Hematopoietic multipotent progenitor cell treated with erythropoietin and hydrocortisone succinate and interleukin-3 and kit ligand, for 4 days (in vitro differentiated cells): ENCODE measurements at places on chromosomes 5 and 9.

DNA sequence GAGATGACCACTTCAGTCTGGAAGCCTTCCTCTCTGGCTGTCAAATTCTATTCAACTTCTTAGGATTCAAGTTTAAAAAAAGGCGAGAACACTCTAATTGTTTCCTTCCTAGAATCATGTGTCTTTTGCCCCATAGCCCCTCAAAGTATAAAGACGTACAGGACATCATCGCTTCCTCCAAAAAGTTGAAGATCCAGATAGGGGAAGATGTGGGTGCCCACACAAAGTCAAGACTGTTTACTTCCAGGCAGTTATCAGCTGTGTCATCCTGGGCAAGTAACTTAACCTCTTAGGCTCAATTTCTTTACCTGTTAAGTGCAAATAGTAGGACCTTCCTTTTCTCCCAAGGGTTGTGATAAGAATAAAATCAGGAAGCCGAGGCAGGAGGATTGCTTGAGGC, 40.1 kb downstream of the PPARGC1B start:
- DNase-seq: peak; percentile 33

- DNase-seq: no peak
These were observed 405.9 kb upstream of the DAP start for GRCh38 chr5:11166923-11167322.

- DNase-seq: no peak
These were observed 33.8 kb upstream of the ORM1 start for GRCh38 chr9:114289106-114289505.

DNA sequence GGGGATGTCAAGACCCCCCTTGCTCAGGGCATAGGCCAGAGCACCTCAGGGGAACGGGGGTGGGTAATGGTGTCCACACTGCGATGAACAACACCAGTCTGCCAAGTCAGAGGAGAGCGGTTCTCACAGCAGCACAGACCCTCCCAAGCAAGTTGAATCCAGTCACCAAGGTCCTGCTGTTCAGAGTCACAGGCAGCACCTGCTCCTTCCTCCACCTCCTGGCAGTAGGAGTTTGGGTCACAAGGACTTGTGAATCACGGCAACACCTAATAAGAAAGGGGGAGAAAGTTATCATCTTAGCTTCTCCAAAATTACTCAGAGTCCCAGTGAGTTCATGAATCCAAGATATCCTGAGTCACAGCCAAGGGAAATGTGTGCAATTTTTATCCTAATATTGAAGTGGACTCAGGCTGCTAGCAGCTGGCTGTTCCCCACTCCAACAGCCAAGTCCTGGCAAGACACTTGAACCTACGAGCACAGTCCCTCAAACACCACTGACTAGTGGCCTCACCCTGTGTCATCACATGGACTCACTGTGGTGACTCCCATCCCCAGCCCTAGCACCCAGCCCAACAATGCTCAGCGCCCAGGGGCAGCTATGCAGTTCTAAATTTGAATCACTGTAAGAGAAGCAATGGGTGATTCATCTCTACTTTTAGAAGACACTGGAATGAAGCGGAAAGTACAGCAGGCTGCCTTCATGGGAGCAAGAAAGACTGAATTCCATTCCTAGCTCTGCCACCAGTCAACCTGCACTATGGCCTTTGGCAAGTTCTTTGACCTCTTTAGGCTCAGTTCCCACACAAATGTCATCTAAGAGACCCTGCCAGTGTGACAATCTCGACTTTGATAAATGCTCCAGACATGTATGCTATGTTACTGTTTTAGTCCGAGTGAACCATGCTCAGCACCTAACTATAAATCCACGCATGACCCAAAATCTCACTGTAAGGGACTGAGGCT, 113.7 kb downstream of the KLHL3 start:
- DNase-seq: no peak

DNA sequence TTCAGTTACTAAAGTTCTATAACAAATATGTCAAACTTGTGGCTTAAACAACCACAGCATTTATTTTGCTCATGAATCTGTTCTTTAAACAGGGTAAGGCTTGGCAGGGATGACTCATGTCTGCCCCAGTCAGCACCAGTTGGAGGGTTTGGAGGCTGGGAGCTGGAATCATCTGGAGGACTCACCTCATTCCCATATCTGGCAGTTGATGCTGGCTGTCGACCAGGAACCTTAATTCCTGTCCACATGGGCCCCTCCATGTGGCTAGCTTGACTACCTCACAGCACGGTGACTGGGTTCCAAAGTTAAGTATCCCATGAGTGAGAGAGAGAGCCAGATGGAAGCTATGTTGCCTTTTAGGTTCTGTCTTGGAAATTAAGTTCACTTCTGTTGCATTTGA, 13.8 kb upstream of the CCL28 start:
- DNase-seq: no peak

DNA sequence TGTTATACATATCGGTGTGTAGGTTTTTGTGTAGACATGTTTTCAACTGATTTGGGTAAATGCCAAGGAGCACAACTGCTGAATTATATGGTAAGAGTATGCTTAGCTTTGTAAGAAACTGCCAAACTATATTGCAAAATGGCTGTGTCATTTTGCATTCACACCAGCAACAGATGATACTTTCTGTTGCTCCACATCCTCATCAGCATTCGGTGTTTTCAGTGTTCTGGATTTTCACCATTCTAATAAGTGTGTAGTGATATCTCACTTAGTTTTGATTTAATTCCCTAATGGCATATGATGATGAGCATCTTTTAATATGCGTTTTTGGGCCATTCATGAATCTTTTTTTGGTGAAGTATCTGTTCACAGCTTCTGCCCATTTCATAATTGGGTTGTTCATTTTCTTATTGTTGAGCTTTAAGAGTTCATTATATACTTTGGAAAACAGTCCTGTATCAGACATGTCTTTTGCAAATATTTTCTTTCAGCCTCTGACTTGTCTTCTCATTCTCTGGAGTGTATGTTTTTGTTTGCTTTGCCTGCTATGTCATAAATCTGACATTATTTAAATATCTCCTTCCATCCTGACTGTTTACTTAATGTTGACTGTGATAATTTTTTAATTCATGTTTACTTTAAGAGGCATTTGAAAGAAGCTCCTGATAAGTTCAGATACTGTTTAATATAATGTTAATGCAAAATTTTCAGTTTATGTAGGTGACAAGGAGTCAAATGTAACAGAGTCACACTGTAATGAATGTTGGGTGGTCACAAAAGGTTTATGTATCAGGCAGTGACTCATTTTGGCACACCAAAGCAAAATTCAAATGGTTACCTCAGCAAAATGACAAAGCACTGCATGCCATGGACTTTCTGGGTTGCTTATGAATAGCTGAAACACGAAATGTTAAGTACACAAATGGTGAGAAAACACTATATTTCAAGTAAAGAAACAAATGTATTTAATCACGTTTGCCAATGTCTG, 181.1 kb upstream of the DAB2 start:
- DNase-seq: no peak

- DNase-seq: no peak
These were observed 244.4 kb downstream of the FSTL4 start for GRCh38 chr5:133367984-133368383.

DNA sequence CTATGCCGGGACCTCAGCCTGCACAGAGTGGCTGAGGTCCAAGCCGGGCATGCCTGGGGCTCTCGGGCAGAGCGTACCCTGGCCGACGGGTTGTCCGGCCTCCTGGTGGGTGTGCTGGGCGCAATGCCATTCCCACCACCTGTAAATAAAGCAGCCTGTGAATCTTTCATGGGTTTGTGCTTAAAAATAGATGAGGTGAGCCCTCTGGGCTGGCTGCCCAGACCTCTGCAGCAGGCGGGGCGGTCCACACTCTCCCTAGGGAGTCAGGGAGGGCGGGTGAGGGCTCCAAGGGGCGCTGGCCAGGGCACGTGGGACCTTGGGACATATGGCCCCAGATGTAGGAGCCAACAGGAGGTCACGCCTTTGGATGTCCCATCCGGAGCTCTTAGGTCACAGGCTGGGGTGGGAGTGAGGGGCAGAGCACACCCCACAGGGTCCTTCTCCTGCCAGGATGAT, 3.6 kb upstream of the AGPAT2 start:
- no peak for DNase-seq

DNA sequence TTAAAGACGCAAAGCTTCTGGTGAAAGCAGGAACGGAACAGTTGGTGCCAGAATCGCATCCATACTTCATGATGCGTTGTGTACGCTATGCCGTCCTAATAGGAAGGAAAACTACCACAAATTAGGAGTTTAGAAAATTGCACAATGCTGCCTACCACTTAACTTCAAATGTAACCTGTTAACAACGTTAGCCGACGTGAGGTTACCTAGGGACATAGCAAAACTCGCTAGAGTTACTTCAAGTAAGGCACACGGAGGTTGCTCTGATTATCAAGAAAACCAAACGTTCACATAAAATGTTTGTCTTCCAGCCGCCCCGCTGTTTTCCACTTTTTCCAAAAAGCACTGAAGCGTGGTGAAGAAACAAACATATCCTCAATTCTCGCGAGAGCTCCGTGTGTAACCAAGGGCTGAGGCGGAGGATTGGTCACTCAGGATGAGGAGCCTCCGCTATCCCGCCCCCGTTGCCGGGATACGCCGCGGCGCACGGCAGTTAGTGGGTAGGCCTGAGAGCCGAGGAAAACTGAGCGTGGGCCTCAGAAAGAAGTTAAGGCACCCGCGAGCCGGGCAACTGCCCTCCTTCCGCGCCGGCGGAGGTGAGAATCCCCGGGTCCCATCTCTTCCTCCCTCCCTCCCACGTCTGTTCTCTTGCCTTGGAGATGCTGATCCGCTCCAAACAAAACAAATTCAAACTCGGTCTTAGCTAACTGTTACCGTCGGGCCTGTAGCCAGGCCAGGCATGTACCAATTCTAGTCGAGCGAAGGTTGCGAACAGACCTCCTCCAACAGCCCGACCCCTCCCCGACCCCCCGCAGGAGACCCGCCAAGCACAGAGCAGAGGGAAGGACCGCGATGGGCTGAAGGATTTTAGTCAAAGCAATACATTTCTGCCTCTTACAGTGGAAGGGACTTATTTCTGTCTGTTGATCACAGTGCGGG, at the start of gene IFT74:
Gene IFT74, plus strand, starts transcription at position 492 of the 939 bp plus-strand sequence. CDS start 5,556 bp downstream, outside the sequence.
- DNase-seq: peak; percentile 99

- DNase-seq: peak; percentile 40
These were observed 70.3 kb downstream of the ZNF366 start for GRCh38 chr5:72436796-72437471.

- peak; percentile 61 for DNase-seq
These were observed 117.0 kb upstream of the GNA14 start for GRCh38 chr9:77764894-77765780.

DNA sequence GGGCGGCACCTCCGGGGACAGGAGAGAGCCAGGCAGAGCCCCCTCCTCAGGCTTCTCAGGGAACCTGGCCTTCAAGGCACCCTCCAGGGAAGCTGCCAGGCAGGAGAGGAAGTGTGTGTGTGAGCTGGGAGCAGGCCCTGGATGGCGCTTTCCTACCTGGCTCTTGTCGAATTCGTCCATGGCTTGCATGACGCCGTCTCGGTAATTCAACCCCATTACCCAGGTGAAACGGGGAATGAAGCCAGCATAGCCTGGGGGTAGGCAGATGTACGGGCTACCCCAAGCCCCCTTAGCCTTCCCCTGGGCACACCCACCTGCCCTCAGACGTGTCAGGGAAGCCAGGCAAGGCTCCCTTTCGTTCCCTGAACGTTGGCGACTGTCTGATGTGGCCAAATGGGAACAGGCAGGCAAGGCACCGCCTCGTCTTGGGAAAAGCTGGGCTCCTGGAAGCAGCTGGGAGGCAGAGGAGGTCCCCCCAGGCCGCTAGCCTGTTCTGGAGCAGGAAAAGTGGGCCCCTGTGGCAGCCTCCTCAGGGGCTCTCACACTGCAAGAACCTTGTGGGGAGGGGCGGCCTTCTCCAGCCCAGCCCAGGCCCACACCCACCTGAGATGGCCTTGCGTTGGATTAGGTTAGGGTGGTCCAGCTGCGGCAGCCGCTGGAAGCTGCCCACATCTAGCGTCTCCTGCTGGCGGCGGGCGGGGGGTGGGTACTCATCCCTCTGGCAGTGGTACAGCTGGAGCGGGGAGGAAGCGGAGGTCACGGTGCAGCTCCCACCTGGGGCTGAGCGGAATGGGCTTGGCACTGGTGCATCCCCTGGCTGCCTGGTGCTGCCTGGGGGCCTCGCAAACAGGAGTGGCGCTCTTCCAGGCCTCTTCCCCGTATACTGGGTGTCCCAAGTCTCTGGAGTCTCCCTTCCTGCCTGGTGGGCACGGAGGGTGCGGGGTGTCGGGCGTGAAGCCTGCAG, 3.7 kb downstream of the TUBB4B start:
- no peak for DNase-seq

GRCh38 chr5:80210014-80210413, 45.8 kb downstream of the SERINC5 start:
- no peak for DNase-seq

DNA sequence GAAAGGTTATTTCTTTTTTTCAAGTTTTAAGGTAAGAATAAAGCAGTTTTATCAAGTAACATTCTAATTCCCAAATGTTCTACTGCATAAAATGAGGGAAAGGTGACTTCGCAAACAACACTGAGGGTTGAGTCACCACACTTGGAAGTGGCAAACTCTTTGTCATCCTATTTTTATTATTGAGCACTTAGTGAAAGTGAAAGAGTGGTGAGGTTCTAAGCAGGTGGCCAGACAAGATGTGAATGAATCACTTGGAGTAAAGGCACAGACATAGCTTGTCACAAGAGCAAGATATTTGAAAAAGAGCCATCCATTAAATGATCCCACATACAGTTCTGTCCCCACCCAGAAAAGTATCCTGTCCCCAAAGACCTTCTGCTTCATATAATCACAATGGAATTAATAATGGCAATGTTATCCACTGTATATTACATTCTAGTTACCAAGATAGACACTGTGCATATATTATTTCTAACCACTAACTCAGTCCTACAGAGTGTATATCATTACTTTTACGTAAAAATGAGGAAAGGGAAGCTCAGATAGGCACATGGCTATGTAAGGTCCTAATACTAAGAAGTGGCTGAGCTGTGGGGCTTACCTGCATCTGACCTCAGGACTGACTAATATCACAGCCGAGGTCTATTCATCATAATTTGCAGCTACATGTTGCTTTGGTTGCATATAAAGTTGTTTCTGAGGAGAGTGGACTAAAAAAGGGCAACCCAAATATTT, 730.4 kb upstream of the MEF2C start:
- DNase-seq: no peak

- peak; percentile 32 for DNase-seq
These were observed 4.0 kb upstream of the PLAC8L1 start for GRCh38 chr5:146109379-146109778.

GRCh38 chr5:58922461-58923171, 339.7 kb downstream of the RAB3C start:
- no peak for DNase-seq

DNA sequence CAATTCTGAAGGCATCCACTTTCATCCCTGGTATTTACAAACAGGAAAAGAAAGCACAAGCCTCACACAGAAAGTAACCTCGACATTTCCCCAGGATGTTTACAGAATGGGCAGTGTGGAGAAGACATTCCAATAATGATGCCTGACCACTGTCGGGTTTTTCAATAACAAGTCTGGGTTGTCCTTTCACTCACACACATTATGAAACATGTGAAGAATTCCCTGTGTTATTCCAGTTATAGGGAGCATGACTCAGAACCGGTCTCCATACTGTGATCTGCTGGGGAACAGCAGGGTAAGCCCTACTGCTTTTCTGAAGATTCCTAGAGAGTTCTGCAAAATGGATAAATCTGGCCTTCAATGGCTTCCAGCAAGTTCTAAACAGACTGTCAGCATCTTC, 155.3 kb downstream of the ADAMTS12 start:
- no peak for DNase-seq
